Ecto neural progenitor cell (in vitro differentiated cells): ENCODE measurements at places on chromosomes 6 and 20.

DNA sequence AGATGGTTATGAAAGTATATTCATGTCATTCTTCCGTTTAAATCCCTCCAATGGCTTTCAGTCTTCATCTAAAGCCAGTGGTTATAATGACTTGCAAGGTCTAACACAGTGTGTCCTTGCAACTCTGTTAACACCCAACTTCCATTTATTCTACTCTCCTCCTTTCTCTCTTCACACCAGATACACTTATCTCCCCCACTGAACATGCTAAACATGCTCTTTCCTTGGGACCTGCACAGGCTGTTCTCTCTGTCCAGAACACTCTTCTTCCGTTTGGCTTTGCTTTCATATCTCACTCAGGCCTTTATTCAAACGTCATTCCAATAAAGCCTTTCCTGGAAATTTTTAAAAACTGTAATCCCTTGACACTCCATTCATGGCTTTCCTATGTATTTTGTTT lies 91.5 kb downstream of the EPHA7 start:
- no peak for DNase-seq

DNA sequence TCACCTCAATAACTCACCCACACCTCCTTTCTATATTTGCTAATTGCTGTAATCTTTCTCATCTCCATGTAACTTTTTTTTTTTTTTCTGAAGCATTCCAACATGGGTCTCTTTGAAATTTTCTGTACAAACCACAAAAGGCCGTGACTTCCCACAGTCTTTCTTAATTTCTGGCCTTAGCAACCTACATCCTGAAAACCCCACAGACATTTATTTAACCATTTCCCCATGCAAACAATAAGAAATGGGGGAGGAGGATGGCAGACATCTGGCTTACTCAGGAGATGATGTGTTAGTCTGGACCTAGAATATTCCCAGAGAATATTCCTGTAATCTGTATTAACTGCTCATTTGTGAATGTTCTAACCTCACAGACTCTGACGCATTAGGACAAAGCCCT lies 57.6 kb downstream of the MEP1A start:
- no peak for DNase-seq

- DNase-seq, result no peak
Measured at GRCh38 chr20:23536328-23536974, 31.8 kb downstream of the CST9L start.

DNA sequence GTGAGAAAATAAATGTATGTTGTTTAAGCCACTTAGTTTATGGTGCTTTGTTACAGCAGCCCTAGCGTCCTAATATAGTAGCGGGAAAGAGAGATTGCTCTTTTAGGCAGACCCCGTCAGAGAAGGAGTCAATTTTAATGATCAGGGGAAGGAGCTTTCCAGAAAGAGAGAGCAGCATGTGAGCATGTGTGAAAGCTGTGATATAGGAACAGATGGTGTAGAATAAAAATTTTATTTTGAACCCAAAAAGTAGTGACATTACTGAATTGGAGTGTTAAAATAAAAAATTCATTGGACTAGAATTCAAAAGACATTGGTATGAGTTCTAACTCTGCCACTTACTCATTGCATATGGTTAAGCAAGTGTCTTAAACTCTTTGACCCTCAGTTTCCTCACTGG lies 119.8 kb downstream of the PDE7B start:
- no peak for DNase-seq

- DNase-seq, result no peak
Measured at GRCh38 chr20:2767768-2768631, 32.4 kb downstream of the CPXM1 start.

GRCh38 chr6:39360378-39360777 lies 37.9 kb upstream of the KCNK16 start:
- no peak for DNase-seq

DNA sequence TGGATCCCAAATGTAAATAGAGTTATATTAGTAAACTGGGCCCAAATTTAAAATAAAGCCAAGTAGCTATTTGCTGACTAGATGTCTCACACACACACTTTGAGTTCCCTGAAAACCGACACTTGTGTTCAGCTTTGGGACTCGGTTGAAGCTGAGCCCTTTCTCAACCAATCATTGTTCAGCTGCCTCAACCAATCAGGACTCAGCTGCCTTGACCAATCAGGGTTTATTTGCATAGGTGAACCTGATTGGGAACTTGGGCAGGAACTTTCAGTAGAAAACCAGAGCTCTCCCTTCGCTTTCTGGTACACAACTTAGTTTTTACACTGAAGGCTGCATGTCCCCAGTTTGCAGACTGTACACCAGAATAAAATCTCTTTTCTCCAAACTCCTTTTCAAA lies 301.7 kb downstream of the FOXA2 start:
- DNase-seq, result no peak

GRCh38 chr20:10376270-10377075 lies 57.5 kb downstream of the MKKS start:
- DNase-seq, result no peak

- DNase-seq, result no peak
Measured at GRCh38 chr20:676315-676937, 824 bp upstream of the SCRT2 start.

- DNase-seq, result no peak
Measured at GRCh38 chr6:56765494-56765893, 122.8 kb upstream of the DST start.

DNA sequence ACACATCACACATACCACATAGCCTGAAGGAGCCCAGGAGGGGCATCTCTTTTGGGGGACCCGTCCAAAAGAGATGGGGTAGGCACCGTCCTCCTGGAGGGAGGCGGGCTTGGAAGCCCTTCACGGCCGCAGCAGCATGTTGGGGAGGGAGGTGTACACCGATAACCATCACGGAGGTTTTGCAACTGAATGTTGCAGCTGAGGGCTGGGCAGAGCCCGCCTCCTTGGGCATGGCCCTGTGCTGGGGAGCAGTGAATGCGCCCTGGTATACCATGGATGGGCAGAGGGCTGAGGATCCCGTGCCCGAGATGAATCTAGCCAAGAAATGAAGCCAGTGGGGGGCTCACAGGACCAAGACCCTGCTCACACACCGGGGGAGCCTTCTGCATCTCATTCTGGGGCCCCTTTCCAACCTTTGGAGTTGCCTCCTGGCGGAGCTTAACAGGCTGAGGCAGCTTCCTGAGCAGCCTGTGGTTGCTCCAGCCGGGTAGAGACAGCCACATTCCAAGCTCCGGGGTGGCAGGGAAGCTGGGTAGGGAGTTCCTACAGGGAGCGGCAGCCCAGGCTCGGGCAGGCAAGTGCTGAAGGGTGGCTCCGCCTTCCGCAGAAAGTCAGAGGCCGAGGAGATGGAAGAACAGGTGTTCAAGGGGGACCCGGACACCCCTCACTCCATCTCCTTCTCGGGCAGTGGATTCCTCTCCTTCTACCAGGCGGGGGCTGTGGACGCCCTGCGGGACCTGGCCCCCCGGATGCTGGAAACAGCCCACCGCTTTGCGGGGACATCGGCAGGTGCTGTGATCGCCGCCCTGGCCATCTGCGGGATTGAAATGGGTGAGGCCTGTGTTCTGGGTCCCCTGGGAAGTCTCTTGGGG lies at the start of gene PNPLA1:
Gene PNPLA1, plus strand, starts transcription at position 227 of the 872 bp plus-strand sequence. Its CDS starts 400 bp downstream, at position 627.
- DNase-seq, result no peak

DNA sequence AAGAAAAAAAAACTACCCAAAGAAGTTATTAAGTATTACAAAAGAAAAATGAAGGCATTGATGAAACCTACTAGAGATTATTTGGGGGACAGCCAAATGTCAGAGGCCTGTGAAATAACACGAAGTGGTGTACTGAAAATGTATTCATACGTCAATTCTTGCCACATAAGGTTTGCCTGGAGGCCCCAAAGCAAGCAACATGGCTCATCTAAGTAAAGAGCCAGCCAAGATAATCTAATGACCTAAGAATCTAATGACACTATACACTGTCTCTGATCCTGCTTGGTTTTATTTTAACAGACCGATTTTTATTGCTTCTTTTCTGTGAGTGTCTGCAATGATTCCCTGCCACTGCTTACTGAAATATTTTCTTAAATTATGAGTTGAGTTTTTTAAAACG lies 34.7 kb downstream of the FILIP1 start:
- DNase-seq, result no peak

DNA sequence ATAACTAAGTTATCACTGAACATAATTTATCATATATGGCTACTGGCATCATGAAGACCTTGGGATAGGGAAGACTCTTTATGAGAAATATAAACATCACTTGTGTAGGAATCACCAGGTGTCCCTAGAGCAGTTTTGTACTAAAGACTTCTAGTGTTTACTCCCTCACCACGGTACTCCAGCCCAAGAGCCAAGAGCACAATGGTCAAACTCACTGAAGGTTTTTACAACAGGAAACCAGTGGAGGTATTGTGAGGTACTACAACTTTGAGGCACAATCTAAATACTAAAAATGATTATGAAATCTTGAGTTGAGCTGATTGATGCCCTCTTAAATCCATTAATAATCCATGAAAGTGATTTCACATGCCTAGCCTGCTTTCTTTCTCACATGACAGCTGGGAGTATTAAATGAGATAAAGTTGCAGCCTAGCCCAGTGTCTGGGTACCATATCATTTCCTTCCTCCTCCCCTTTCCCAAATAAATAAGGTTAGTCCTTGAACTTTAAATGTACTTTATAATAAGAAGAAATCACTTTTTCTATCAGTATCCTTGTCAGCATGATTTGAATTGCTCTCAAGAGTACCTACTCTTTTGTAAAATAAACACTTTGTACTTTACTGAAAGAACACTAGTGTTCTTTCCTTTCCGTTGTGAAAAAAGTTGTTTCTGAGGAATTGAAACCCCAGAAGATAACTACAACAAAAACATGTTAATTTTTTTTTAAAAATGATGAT lies 26.5 kb downstream of the GLO1 start:
- DNase-seq, result no peak

DNA sequence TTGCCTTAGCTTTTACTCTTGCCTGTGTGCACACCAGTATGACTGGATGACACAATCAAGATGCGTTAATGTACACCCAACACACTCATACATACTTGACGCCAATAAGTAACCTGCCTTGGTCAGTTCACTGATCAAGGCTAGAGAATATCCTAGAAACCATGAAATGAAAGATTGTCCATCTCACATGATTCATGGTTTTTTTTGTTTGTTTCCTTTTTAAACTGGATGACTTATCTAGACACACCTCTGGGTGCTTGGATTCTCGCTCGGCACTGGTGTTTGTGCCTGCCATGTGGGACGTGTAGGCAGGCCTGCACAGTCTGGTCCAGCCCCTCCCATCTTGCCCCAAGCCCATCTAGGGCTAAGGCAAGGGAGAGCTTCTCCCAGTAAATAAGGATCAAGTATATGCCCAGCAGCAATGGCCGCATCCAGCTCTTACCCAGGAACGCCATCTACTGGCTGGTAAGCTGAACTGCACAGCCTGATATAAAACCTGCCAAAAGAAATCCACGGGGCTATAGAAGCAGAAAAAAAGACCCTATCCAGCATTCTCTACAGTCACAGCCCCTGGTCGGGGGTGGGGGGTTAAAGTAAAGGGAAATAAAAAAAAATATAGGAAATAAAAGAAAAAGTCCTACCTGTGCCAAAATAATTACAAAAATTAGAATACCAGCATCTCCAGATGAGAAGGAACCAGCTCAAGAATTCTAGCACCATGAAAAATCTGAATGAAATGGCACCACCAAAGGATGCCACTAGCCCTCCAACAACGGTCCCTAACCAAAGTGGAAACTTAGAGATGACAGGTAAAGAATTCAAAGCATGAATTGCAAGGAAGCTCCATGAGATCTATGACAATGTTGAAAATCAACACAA lies 73.3 kb downstream of the OTOR start:
- DNase-seq, result no peak

GRCh38 chr6:127129251-127129650 lies 10.8 kb downstream of the RSPO3 start:
- no peak for DNase-seq

GRCh38 chr6:119443993-119444641 lies 94.6 kb upstream of the MAN1A1 start:
- DNase-seq, result no peak

- no peak for DNase-seq
Measured at GRCh38 chr6:37020381-37020780, 14.9 kb downstream of the FGD2 start.

- DNase-seq, result no peak
Measured at GRCh38 chr6:22888163-22888752, 318.9 kb downstream of the HDGFL1 start.

DNA sequence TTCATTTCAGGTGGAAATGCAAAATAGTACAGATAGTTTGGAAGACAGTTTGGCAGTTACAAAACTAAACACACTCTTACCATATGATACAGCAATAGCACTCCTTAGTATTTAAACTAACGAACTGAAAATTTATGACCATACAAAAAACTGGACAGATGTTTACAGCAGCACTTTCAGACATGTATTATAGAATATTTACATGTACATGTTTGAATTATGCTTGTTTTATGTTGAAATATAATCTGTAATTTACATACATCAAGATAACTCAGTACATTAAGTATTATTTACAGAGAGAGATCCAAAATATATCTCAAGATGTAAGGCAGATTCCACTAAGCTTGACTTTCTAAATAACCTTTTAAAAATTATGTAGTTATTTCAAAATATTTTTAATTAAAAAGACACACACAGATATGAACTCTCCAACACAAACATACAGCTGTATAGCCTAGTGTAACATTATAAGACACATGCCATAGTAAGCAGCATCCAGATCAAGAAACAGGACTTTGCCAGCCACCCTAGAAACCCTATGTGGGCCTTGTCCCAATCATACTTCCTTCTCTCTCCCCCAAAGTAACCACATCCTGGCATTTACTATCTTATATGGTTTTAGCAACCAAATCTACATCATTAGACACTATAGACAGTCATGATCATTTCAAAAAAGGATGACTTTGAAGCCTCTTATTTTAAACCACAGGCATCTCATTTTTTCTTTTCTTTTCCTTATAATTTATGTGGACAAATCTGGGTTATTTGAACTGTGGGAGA lies 82.2 kb downstream of the MAN1A1 start:
- DNase-seq, result no peak

DNA sequence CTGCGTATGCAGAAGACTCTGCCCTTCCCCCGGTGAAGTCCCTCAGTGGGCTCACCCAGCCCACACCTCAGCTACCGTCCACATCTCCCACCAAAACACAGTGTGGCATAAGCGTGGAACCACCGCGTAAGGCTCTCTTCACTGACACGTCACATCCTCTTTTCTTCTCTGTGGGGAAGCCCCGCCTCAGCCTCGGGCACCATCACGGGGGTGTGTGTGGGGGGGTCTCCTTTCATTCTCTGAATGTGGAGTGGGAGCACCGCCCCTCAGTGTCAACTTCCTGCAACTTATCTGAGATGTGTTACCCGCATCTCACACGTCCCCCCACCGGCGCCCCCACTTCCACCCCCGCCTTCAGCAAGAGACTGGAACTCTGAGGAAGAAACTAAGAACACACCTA lies 388.4 kb upstream of the JARID2 start:
- DNase-seq, result no peak

- no peak for DNase-seq
Measured at GRCh38 chr20:54343099-54343498, 132.3 kb upstream of the DOK5 start.

GRCh38 chr6:156533872-156534524 lies 243.2 kb upstream of the ARID1B start:
- no peak for DNase-seq

GRCh38 chr6:143842461-143842901 lies 657 bp upstream of the LTV1 start:
- no peak for DNase-seq

- no peak for DNase-seq
Measured at GRCh38 chr6:90251295-90251992, 45.2 kb downstream of the BACH2 start.
